ENCODE measurements at places on chromosomes 6 and 20.

DNA sequence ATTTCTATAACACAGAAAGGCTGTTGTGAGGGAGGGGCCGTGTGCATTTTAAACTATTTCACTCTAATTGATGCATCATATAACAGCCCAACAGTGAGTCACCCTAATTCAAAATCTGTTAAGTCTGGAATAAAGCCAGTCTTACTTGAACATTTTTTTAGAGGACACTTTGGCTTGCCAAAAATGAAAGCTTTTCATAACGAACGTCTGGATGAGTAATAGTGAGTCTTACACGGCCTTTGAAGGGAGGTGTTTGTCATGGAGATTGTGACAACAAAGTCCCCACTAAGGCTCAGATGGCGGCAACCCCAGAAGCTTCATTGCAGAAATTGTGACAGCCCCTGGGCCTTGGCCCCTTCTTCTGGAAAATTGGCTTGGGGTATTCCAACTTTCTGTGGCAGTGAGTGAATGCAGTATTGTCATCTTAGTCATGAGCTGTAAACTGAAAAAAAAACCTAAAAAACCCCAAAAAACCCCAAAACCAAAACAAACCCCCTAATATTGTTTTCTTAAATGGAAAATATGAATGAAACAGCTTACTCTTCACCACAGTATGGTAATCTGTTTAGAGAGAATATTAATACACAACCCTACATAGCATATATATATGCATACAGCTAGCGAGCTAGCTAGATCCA is 92.6 kb upstream of the CLDN20 start:
- no peaks in the 10 kb centered on the region for H3K27me3 ChIP-seq
- peak; percentile 87 for DNase-seq
- peak overlapping the region; percentile 29 for H3K4me3 ChIP-seq
- H3K27ac ChIP-seq: peak overlapping the region; percentile 81

DNA sequence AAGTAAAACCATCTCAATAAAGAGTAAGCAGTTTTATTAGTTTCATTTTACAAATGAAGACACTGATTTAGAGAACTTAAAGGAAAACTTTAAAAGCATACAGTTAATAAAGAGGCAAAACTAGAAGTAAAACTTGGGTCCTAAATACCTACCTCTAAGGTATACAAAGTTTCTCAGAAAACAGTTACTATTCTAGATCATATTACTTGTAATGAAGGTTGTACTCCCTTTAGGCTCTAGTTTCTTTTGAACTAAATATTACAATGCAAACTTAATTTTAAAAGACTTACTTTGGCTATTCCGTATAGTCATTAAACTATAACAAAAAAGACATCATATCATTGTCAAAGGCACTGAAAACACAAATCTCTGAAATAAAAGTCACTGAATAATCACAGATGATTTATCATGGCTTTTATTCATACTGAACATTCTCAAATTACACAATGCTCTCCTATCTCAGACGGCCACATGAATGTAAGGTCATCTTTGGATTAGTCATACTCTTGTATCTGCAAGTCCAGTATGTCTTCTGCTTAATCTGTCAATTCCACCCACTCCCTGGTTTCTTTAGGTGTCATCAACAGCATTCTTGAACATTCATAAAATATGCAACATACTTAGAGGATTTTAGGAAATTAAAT is 361.6 kb upstream of the RUNX2 start:
- no peak overlapping the region for H3K27ac ChIP-seq
- no peak overlapping the region for H3K4me3 ChIP-seq
- peaks cover 18% of the 10 kb centered on the region for H3K36me3 ChIP-seq

DNA sequence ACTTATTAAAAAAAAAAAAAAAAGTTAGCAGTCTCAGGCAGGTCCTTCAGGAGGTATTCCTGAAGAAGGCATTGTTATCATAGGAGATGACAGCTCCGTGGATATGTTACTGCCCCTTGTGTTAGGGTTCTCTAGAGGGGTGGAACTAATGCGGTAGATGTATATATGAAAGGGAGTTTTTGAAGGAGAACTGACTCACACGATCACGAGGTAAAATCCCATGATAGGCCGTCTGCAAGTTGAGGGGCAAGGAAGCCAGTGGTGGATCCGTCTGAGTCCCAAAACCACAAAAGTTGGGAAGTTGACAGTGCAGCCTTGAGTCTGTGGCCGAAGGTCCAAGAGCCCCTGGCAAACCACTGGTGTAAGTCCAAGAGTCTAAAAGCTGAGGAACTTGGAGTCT is 103.4 kb downstream of the TULP4 start:
- H3K27ac ChIP-seq: no peak overlapping the region
- H3K4me3 ChIP-seq: no peak overlapping the region
- H3K36me3 ChIP-seq: peaks cover 22% of the 10 kb centered on the region
- H3K27me3 ChIP-seq: no peaks in the 10 kb centered on the region
- H3K4me1 ChIP-seq: no peaks in the 10 kb centered on the region

- H3K36me3 ChIP-seq: no peaks in the 10 kb centered on the region
- H3K27me3 ChIP-seq: no peaks in the 10 kb centered on the region
- H3K27ac ChIP-seq: no peak overlapping the region
- no peaks in the 10 kb centered on the region for H3K4me1 ChIP-seq
- H3K4me3 ChIP-seq: no peak overlapping the region
- no peak for DNase-seq
Measured at GRCh38 chr20:15802020-15802419, 771.2 kb downstream of the KIF16B start.

DNA sequence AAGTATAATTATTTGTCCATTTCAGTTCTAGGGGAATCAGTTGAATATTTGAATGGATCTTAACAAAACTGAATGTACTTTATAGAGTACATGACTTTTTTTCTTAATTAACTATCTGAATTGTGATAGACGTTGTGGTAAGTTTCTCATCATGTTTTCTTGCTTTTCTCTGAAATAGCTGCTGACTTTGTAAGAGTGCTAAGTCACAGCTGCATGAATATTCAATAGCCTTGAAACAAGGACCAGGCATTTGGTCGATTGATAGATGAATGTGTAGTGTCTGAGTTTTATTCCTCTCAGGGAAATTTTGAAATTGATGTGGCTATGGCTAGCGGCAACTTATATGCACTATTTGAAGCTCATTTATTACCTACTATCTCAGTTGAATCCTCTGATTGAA is 56.0 kb downstream of the ADGRB3 start:
- no peak overlapping the region for H3K4me3 ChIP-seq
- H3K36me3 ChIP-seq: no peaks in the 10 kb centered on the region
- no peaks in the 10 kb centered on the region for H3K4me1 ChIP-seq
- DNase-seq: no peak

DNA sequence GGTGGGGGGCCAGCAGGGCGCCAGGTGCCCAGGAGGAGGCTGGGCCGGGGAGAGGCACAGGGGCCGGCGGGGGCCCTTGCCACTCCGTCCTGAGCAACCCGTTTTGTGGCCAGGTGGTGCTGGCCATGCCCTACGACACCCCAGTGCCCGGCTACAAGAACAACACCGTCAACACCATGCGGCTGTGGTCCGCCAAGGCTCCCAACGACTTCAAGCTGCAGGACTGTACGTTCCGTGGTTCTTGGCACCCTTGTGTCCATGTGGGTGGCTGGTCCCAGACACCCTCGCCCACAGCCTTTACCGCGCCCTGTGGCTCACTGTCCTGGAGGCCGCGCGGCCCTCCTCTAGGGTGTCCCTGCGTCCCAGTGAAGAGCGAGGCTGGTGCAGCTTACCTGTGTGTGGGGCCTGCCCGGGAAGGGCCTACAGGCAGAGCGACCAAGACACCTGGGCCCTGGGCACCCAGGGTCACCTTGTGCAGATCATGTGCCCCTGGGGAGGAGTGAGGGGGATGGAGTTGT is 28.7 kb downstream of the PYGB start:
- peaks cover 11% of the 10 kb centered on the region for H3K36me3 ChIP-seq
- H3K4me1 ChIP-seq: no peaks in the 10 kb centered on the region
- no peak for DNase-seq
- no peak overlapping the region for H3K4me3 ChIP-seq
- no peaks in the 10 kb centered on the region for H3K27me3 ChIP-seq

DNA sequence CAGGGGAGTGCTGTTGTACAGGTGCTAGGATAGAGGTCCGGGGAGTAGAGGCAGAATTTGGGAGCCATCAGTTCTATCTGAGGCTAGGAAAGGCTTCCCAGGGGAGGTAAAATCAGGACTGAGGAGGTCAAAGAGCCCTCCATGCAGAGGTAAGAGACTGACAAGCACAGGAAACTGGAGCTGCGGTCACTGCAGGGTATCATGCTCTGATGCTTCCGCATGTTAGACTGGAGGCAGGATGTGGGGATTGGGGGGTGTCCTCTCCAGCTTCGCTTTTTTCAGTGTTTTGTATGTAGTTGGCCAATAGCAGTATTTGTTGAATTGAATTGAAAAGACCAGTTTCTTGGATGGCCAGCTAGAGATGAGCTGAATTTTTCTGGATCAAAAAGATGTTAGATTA is 87.8 kb downstream of the SLC22A3 start:
- H3K27ac ChIP-seq: no peak overlapping the region
- no peak overlapping the region for H3K4me3 ChIP-seq
- H3K36me3 ChIP-seq: no peaks in the 10 kb centered on the region
- DNase-seq: no peak

DNA sequence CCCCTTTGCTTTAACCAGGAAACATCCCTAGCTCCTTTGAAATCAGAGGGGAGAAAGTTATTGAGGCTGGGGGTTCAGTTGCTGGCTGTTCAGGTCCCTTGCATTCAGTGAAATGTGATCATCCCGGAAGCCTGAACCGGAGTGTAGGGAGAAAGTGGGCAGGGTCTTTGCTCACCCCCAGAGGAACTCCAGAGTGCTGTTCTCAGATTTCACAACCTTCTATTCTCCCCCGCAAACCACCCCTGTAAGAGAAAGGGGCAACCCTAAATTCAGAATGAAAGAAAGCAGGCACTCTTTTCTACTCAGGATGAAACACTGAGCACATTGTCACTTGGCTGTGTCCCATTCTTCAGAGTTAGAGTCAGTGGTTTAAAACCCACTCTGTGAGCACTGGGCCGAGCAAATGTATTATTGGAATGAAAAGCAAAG is 139.8 kb downstream of the KHDC1L start:
- no peak for DNase-seq
- H3K27ac ChIP-seq: no peak overlapping the region
- H3K4me1 ChIP-seq: peaks cover 5% of the 10 kb centered on the region
- H3K27me3 ChIP-seq: no peaks in the 10 kb centered on the region

GRCh38 chr6:38144365-38144945 is 324.9 kb downstream of the ZFAND3 start:
- H3K4me1 ChIP-seq: peaks cover 2% of the 10 kb centered on the region
- no peak overlapping the region for H3K4me3 ChIP-seq
- no peak overlapping the region for H3K27ac ChIP-seq

DNA sequence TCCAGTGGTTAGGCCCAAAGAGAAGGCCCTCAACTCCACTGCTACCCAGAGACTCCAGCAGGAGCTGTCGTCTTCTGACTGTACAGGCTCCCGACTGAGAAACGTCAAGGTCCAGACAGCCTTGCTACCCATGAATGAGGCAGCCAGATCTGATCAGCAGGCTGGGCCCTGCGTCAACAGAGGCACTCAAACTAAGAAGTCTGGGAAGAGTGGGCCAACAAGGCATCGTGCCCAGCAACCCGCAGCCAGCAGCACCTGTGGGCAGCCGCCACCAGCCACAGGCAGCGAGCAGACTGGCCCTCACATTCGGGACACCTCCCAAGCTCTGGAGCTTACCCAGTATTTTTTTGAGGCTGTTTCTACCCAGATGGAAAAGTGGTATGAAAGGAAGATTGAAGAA is 8.1 kb downstream of the LYRM2 start:
- peaks cover 2% of the 10 kb centered on the region for H3K4me1 ChIP-seq
- no peaks in the 10 kb centered on the region for H3K27me3 ChIP-seq
- H3K36me3 ChIP-seq: peaks cover 11% of the 10 kb centered on the region

GRCh38 chr20:2005359-2005758 is 11.5 kb upstream of the PDYN start:
- H3K36me3 ChIP-seq: no peaks in the 10 kb centered on the region
- no peaks in the 10 kb centered on the region for H3K4me1 ChIP-seq
- no peak overlapping the region for H3K4me3 ChIP-seq
- DNase-seq: no peak
- no peak overlapping the region for H3K27ac ChIP-seq

GRCh38 chr6:109081516-109082187 is 13.0 kb downstream of the SESN1 start:
- no peaks in the 10 kb centered on the region for H3K27me3 ChIP-seq
- no peak overlapping the region for H3K4me3 ChIP-seq
- no peak for DNase-seq
- H3K36me3 ChIP-seq: peaks cover 5% of the 10 kb centered on the region

DNA sequence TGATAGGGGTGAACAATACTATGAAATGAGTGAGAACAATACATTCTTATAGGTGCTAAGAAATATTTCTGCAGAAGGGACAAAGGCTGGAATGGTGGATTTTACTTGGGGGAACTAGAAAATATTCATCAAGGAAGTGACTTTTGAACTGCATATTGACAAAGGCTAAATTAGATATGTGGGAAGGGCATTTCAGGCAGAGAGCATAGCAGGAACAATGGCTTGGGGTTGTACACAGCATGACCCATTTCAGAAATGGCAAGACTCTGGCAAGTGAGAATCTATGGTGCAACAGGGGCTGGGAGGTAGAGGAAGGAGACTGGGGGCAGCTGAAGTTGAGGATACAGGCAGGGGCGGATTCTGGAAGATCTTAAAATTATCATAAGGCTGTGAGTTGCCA is 46.7 kb upstream of the KIF16B start:
- no peaks in the 10 kb centered on the region for H3K27me3 ChIP-seq
- no peak overlapping the region for H3K27ac ChIP-seq
- no peak overlapping the region for H3K4me3 ChIP-seq

DNA sequence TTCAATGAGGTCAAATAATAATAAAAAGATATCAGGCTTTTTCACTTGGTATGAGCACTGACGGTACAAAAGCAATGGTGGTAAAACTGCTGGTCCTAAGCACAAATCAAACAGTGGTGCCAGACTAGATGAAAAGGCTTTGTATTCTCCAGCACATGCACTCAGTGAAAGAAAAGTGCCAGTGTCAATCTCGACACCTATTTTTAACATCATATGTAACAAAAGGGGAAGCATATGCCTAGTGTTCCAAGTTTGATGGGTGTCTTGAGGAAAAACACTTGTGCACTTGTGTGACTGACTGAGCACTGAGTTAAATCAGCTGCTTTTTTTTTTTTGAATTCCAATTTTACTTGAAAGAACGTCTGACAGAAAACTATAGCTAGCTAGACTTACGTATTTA is 27.3 kb downstream of the MED23 start:
- H3K4me1 ChIP-seq: no peaks in the 10 kb centered on the region
- H3K36me3 ChIP-seq: peaks cover 14% of the 10 kb centered on the region
- no peak overlapping the region for H3K27ac ChIP-seq
- no peaks in the 10 kb centered on the region for H3K27me3 ChIP-seq
- H3K4me3 ChIP-seq: no peak overlapping the region

DNA sequence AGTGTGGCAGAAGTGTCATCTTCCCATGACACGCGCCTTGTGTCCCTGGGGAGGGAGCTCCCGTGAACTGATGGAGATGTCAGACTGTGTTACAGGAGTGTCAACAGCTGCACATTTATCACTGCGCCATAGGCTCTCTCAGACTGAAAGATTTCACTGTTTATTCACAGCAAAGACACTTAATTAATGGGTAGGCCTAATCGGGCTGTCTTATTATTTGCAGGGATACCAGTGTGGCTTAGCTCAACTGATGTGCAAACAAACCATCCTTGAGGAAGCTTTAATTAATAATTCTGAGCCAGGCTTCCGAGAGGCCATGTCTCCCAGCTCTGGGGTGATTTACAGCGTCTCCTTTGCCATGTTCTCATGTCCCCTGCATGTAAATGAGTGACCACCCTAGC is 771.0 kb downstream of the QKI start:
- H3K27ac ChIP-seq: no peak overlapping the region
- no peak overlapping the region for H3K4me3 ChIP-seq
- peaks cover 3% of the 10 kb centered on the region for H3K27me3 ChIP-seq
- DNase-seq: no peak

- peaks cover 27% of the 10 kb centered on the region for H3K36me3 ChIP-seq
- H3K27ac ChIP-seq: peak overlapping the region; percentile 57
- H3K4me3 ChIP-seq: peak overlapping the region; percentile 98
- DNase-seq: no peak
- H3K4me1 ChIP-seq: peaks cover 52% of the 10 kb centered on the region
Measured at GRCh38 chr20:5608442-5609161, 141.6 kb upstream of the SHLD1 start.
